ENCODE measurements at places on chromosomes 3 and 15.

DNA sequence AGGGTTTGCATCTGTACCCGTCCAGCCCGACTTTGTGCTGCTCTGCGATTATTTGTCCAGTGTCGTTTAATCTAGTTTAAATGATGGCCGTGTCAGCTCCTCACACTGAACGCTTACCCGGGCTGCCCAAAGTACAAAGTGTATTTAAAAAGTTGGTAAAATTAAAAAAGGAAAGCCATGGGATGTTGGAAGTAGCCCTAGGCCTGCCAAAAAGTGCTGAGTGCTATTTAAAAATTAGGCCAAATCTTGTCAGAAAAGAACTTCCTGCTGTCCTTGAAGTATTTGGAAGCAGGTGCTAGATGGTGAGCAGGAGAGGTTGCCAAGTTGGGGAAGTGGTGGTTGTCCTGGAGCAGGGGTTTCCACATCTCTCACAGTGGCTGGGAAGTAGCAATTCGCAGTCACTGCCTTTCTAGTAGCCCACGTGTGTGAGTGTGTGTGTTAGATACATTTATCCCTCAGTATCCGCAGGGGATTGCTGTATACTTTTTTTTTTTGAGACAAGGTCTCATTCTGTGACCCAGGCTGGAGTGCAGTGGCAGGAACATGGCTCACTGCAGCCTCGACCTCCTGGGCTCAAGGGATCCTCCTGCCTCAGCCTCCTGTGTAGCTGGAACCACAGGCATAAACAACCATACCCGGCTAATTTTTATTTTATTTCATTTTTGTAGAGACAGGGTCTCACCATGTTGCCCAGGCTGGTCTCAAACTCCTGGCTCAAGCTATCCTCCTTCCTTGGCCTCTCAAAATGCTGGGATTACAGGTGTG is 664 bp downstream of the PPCDC start:
- no peak for DNase-seq

DNA sequence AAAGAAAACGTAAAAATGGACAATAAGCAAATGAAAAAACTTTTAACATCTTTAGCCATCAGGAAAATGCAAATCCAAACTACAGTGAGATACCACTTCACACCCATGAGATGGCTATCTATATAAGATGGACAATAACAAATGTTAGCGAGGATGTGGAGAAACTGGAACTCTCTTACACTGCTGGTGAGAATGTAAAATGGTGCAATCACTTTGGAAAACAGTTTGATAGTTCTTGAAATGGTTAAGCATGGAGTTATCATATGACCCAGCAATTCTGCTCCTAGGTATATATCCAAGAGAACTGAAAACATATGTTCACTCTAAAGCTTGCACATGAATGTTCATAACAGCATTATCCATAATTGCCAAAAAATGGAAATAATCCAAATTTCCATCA is 21.3 kb upstream of the TEX9 start:
- DNase-seq, result no peak

GRCh38 chr3:84905556-84905920 is 53.3 kb upstream of the CADM2 start:
- DNase-seq, result no peak

- DNase-seq, result no peak
Measured at GRCh38 chr3:186477033-186477432, 67.1 kb downstream of the CRYGS start.

DNA sequence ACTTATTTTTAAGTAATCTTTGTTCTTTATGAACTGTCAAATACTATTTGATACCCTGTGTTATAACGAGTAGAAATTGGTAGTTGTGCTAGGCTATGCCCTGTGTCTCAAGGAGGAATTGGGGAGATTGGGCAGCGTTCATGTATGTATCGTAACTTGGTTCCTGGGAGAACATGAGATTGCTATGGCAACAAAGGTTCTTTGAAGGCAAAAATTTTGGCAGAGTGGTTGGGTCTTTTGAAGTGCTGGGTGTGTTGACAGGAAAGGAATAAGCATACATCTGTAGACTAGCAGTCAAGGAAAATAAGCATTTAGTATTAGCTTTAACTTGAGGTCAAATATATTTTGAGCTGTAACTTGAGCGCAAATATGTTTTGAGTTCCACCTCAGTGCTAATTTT is 45.3 kb downstream of the TCF12 start:
- no peak for DNase-seq

DNA sequence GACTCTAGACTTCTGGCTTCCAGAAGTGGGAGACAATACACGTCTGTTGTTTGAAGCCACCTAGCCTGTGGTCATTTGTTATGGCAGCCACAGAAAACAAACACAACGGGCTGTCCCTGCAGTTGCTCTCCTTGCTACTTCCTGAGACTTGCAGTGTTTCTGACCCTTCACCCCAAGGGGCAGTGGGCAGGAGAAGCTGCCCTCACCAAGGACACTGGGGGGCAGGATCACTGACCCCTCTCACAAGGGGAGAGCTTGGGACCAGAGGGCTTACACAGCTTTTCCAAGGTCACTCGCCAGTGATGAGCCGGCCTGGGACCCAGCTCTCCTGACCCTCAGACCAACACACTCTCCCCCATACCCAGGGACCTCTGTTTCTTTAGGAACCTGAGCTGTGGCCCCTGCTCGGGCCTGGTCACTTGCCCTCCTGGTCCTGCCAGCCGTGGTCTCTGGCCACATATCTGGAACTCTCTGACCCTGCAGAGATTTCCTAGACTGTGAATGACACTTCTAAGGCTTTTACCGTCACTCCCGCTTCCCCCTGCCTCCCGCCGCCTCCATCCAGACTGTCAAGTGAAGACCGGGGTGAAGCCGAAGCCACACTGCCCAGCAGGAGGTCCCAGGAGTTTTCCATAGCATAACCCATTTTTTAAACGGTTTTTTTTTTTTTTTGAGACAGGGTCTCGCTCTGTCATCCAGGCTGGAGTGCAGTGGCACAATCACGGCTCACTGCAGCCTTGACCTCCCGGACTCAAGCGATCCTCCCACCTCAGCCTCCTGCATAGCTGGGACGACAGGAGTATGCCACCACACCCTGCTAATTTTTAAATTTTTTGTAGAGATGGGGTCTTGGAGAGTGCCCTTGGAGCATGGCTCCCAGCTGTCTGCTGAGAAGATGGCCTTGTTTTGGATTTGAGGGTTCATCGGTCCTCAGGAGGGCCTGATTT is 4.4 kb downstream of the ATP2B2 start:
- no peak for DNase-seq

DNA sequence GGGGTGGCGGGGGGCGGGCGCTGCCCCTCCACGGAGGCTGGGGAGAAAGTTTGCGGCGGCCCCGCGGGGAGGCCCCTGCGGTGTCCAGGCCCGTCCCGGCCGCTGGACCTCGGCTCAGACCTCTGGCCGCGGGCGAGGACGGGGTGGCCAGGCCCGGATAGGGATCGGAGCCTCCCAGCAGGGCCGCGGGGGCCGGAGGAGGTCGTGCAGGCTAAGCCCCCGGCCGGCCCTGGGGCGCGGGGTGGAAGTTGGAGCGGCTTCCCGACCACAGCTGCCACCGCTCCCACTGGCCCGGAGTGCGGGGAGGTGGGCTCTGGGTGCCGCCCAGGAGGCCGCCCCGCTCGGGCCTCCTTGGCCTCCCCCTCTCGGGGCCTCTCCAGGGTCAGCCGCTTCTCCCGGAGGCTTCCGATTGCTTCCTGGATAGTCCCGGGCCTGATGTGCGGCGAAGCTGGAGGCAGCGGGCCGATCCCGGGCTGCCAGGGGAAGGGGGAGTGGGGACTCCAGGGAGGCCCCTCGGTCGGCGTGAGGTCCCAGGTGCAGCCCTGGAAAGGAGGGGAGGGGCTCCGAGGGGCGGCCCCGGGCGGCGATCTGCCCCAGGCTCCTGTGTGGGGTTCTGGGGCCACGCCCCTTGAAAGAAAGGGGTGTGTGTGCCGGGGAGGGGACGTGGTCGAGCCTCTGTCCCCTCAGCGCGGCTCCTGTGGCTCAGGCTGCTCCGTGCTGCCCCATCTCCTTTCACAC is 907 bp downstream of the PLXNA1 start:
- DNase-seq, result no peak

GRCh38 chr3:33277193-33277882 is at the start of gene FBXL2:
TSS of gene FBXL2 (plus strand) at chr3:33277442. CDS start at chr3:33277513, 71 bp downstream.
- peak; percentile 57 for DNase-seq

DNA sequence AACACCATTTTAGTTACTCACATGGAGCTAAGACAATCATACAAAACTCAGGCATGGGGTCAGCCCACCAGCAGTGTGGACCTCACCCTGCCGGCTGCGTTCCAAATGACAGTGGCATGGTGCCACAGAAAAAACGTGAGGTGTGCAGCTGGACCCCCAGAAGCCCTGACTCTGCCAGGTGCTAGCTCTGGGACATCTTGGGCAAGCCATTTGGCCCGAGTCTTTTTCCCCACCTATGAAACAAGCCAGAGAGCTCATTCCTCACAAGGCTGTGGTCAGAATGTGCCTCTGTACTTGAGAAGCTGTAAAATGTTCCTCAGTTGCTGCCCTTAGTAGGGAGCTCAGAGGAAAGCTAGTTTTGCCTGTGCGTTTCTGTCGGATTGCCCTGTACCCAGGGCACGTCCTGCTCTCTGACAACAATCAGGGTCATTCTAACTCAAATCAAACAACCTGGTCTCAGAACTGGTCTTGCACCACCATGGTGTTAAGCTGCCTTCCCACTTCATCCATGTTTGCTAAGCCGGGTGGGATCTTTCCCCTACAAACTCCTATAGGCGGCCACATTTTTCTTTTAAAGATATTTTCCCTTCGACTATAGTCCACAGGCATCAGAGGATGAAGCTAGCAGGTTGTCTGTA is 44.9 kb downstream of the LIPC start:
- no peak for DNase-seq

GRCh38 chr3:182967218-182968204 is 12.8 kb downstream of the DCUN1D1 start:
- DNase-seq, result no peak

- DNase-seq, result no peak
Measured at GRCh38 chr3:177563243-177563780, 366.0 kb upstream of the TBL1XR1 start.

GRCh38 chr3:112734736-112735350 is 93.9 kb upstream of the CCDC80 start:
- peak; percentile 77 for DNase-seq

GRCh38 chr15:93150910-93151881 is 62.2 kb upstream of the RGMA start:
- no peak for DNase-seq

- DNase-seq, result no peak
Measured at GRCh38 chr3:54424292-54424691, 301.9 kb downstream of the CACNA2D3 start.

- no peak for DNase-seq
Measured at GRCh38 chr3:21836227-21836626, 85.2 kb upstream of the ZNF385D start.

DNA sequence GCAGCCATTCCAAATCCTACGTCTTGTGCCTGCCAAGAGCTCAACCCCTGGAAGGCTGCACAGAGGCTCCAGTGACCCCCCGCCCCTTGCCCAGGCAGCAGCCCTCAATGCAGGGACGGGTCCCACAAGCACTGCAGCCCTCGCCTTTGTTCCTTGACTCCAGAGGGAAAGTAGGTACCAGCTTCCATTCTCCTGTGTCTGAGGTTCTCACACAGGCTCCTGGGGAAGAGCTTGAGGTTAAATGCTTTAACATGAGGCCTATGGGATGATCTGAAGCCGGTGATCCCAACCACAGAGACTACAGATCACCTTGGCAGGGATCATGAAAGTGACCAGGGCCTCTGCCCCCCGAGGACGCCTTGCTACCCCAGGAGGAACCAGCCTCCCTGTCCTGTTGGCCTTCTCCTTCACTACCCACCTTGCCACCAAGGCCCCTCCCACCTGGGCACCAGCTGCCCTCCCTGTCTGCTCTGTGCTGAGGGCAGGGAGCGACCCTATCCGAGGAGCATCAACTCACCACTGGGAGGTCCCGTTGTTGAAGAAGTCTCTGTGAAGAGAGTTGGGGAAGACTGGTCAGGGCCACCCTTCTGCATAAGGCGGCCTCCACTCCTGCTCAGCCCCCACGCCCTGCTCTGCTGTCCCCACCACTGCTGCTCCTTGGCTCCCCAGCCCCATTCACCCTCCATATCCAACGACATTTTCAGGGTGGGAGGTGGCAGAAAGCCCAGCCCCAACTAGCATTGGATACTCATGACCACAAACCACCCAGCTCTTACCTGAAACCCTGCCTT is 95.3 kb downstream of the SEC22A start:
- no peak for DNase-seq

- no peak for DNase-seq
Measured at GRCh38 chr3:9703736-9704346, at the start of gene CPNE9. TSS of gene CPNE9 (plus strand) at chr3:9703833. CDS start at chr3:9703997, 164 bp downstream.

DNA sequence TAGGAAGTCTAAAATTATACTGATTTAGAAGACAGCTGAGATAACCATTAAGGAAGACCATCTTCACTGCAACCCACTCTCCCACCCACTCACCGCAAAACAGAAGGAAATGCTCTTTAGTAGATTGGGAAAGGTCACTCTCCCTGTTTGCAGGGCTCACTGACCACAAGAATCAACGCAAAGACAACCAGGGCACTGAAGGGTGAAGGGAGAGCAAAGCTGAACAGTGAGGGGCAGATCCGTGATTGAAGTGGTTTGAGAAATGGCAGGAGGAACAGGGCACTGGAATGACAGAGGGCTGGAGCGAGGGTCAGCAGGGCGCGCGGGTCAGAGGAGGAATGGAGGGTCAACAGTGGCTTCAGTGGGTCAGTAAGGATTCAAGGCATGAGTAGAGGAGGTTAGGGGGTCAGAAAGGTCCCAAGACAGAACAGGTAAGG is 520 bp downstream of the MESD start:
- DNase-seq, result no peak

DNA sequence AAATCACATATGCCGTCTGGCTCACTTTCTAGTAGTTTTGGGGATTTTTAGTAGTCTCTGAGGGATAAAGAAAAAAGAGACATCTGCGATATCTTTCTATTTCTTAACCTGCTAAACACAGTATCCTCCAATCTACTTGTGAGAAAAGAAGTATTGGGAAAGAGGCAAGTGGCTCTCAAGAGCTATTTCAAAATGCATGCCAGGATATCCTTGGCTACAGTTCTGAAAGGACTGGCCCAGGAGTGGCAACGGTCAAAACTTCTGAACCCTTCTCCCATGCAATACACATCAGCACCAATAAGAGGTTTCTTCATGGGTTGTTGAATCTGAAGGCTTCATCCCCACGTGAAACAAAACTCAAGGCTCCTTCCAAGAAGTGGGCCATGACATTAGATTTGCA is 204.0 kb upstream of the WNT5A start:
- DNase-seq, result no peak

DNA sequence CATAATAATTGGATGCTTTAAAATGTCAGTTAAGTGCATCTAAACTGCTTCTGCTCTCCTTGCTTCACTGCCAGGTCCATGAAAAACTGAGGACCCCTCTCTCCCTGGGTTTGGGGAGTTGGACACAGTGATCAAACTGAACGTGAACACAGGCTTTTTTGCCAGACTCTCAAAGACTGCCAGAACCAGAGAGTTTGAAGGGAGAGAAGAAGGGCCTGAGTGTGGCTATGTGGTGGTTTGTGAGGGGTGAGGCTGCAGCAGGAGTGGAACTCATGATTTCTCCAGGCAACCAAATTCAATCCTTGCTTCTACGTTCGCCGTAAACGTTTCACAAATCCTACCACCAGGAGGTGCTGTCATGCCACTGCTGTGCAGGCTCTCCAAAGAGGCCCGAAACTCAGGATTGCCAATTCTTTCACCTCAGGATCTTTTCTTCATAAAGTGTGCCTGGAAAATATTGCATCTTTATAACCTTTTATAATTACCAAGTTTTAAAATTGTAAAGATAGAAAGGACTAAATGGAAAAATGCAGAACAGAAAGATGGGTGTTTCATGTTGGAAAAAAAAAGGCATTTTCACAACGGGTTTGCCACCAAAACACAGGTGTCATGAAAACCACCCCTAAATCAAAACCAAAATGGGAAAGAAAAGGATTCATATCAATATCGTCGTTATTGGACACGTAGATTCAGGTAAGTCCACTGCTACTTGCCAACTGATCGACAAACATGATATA is 19.7 kb downstream of the TM4SF4 start:
- peak; percentile 42 for DNase-seq
